ENCODE measurements at places on chromosomes 1 and 21.

DNA sequence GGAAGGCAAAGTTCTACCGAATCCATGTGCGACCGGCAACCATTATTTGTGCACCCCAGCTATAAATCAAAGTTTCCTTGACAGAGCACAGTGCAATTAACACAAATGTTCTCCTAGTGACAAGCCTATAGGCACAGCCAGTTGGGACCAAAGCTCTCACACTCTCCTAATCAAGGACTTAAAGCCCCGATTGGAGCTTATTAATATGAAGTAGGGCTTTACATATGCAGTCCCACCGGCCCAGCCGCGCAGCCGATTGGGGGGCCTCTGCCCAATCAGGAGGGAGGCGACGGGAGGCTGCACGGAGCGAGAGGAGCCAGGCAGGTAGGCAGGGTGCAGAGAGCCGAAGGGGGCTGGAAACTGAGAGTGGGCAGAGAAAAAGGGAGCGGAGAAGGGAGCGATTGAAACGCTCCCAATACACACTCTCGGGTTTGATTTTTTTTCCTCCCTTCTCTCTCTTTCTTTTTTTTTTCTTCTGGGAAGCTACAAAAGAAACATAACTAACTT lies at the start of gene ESRRG:
ESRRG (minus strand) TSS at position 156 of the 507 bp plus-strand sequence; CDS start at position 26, 130 bp downstream.
- peak; percentile 14 for DNase-seq

DNA sequence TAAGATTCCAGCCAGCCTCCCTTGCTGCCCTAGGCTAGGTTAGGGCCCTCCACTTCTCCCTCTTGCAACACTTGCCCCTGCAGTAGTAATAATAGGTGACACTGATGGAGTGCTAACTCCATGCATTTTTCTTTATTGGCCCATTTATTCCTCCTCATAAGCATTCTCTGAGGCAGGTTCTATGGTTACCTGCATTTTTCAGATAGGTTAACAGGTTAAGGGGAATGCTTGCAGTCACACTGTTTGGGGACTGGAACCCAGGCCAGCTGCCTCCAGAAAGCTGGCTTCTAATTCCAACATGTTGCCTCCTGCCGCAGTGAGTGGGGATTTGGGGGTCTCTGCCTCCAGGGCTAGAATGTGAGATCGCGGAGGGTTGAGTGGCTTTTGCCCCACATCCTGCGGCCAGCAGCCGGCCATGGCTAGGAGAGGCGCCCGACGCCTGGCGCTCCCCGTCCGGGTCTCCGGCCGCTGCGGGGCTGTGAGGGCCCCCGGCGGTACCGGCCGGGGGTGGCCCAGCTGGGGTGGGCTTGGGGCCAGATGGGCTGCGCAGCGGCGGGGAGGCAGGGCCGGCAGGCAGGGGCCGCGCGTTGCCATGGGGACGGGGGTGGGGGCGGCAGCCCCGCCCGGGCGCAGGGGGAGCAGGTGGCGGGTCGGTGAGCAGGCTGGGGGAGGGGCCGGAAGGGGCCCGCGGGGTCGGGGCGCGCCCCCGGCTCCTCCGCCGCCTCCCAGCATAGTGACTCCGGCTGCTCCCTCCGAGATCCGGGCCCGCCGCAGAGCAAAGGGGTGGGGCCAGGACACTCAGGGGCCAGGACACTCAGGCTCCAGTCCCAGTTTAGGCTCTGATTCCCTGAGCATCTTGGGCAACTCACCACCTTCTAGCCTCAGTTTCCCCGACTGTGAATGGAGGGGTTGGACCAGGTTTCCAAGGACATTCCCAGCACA lies 68.4 kb upstream of the SSBP3 start:
- no peak for DNase-seq

GRCh38 chr1:77313491-77313890 lies 31.7 kb downstream of the AK5 start:
- no peak for DNase-seq

- DNase-seq, result no peak
Observed at GRCh38 chr1:234230414-234230862, 142.8 kb upstream of the COA6 start.

DNA sequence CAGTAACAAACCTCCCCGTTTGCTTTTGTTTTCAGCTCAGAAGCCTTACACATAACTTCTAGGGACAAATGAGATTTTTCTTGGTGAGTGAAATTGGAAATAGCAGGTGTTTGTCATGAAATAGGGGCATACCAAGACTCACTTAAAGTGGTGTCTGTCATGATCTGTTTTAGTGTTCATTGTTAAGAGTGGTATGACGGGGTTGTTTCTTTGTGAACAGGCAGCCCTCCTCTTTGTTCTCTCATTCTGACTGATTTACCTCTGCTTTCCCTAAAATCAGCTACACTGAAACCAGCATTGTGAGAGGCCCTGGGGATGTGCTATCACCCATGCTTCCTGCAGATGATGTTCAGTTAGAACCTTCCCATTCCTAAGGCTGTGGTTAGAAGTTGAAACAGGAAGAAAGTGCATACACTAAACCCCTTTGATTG lies 2.5 kb upstream of the ERO1B start:
- DNase-seq, result no peak

GRCh38 chr1:174262349-174263241 lies 103.3 kb downstream of the RABGAP1L start:
- peak; percentile 48 for DNase-seq

DNA sequence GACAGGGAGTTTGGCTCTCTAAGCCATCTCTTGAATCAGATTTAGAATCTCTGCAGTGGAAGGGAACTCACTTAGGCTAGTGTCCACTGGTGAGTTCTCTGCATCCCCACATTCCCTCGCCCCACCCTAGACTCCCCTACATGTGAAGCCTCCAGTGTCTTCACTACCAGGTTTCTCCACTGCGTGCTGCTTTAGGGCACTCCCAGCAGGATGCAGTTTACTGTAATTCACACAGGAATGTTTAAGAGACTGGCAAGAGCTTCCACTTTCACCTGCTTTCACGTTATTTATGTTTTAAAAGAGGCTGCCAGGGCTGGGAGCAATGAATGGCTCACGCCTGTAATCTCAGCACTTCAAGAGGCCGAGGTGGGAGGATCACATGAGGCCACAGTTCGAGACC lies 60.2 kb downstream of the KAZN start:
- DNase-seq, result no peak

DNA sequence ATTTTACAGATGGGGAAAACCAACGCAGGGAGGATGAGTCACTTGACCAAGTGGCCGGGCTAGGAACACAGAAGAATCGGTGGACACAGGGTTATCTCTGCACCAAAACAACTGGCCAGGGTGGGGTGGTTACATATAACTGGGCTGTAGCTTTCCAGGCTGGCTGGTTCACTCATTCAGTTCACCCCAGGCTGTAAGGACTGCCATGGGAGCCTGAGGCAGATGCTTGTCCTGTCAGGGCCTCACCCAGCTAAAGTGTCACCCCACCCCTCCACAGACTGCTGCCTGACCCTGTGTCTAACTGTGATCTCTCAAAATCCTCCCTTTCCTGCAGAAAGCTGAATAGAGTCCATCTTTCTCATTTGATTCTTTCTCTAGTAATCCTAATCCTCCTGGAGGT lies 387.3 kb downstream of the RYR2 start:
- DNase-seq, result no peak

- no peak for DNase-seq
Observed at GRCh38 chr1:231419738-231420298, 2.3 kb downstream of the EGLN1 start.

- no peak for DNase-seq
Observed at GRCh38 chr21:35106246-35106835, 57.2 kb upstream of the RUNX1 start.

- no peak for DNase-seq
Observed at GRCh38 chr1:84387480-84388163, 10.7 kb upstream of the DNASE2B start.

DNA sequence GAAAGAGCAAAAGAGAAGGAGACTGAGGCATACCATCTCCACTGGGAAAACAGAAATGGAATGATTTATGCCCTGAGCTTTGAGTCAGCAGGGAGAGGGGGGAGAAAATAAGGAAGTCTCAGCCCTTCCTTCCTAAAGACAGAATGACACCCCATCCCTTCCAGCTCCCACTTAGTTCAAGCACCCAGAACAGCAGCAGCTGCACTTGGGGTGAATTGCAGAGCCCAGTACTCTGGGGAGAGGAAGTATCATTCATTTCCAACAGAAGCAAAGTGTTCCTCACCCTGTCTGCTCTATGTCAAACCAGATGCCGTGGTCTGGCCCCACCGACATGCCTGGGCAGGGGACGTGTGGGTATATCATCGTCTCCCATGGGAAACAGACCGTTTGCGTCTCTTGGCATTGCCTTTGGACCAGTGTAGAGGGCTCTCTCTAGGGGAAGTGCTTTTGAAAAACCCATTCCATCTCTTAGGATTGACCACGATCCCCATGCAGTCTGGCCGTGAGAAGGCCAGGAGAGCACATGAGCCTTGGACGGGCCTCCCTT lies 1.1 kb upstream of the KCNJ15 start:
- DNase-seq, result no peak

GRCh38 chr1:106747232-106747631 lies 309.2 kb upstream of the PRMT6 start:
- DNase-seq, result no peak

- no peak for DNase-seq
Observed at GRCh38 chr1:50243939-50244338, 135.2 kb downstream of the ELAVL4 start.

DNA sequence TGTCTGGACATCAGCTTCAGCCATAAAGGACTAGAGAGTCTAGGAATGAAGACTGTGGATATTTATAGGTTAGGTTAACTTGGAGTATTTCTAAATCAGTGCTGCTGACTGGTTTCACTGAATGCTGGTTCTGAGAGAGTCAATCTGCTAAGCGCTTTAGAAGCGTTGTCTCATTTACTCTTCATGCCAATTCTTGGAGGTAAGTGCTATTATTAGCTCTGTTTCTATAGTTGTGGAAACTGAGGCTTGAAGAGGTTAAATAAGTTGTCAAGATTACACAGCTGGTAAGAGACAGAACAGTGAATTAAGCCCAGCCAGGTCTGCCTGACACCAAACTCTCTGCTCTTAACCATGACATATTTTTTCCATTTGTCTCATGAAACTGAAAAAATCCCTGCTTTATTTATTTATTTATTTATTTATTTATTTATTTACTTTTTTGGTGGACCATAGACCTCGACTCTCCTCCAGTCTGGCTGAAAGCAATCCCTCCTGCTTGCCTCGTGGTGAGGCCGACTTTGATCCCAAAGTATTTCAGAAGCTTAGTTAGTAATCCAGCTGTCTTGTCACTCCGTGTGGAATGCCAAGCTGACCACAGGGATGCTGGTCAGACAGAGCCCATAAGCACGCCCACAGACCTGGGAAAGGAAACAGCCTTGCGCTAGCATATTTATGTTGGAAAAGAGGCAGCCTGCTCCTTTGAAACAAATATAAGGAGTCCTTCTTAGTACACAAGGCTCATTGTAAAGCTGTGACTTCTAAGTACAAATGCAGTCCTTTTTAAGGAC lies 16.9 kb downstream of the NTMT2 start:
- DNase-seq, result peak; percentile 97

DNA sequence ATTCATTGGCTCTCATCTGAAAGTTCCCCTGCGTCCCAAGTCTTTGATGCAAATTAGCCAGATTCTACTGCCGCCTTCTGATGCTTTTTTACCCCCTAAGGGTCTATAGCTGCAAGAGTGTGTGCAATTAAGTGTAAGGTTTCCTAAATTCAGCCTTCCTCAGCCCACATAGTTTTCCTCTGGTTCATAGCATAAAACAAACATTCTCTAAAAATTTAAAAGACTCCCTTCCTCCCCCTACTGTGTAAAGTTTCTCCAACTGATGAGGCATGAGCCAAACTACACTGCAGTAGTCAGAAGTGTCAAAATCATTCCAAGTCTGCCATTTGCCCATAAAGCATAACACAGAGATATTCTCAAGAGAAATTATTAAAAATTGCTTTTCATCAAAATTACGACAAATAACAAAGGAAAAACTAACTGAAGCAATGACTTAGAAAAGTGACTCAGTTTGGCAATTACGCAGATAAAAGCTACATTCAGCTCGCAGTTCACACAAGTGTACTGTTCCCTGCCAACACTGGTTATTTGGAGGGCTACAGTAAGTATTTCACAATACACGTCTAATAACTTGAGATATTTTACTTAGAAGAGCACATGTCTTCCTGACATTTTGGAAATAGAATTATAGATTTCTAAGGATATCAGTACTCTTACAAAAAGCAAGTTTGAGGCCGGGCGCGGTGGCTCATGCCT lies 15.4 kb downstream of the KCNH1 start:
- peak; percentile 62 for DNase-seq

DNA sequence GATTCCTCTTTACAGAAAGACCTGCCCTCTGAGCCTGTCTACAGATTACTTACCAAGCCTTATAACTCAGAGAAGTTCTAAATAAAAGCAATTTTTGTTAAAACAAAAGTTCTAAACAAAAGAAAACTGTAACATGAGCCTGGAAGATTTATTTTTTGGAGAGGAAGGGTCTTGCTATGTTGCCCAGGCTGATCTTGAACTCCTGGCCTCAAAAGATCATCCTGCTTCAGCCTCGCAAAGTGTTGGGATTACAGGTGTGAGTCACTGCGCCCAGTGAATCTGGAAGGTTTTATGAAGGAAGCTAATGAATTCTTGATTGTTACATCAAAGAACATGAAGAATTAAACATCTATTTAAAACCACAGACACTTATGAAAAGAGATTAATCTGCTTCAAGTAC lies 27.1 kb downstream of the GPBP1L1 start:
- no peak for DNase-seq

- DNase-seq, result peak; percentile 80
Observed at GRCh38 chr1:44947063-44947773, 39.2 kb downstream of the EIF2B3 start.

DNA sequence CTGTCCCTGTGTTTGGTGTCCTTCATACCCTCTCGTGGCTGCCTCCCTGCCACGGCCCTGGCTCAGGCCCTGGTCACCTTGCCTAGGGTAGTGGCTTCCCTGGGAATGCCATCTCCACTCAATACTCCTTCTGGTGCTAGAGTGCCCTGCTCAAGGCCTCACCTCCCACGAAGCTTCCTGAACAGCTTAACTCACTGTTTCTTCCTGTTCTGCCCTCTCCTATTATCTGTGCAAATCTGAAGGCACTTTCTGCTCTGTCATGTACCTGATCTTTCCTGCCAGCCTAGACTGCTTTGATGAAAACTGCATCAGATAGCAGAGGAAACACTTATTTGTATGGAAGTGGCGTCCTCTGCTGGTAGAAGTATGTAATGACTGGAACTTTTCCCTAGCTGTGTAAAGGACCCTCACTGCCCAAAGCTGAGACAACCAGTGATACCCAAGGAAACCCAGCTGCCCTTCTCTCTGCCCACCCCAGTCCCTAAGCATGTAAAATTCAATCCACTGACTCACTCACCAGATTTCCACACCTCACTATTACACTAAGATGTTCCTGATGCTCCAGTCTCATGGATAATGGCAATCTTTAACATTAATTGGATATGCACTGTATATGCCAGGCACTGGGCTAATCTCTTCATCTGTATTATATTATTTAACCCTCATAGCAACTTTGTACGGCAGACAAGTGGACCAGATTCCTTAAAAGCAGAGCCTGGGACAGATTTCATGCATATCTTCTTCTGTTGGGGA lies 36.2 kb upstream of the BTG2 start:
- DNase-seq, result peak; percentile 74

Data from fibroblast of upper back skin (primary cell).